ENCODE measurements at places on chromosomes 6 and 20. TPM values are rescaled to one million over a fixed set of nuclear protein-coding genes. Genes with fewer than 3 reads are reported as not detected.

Gene ARHGAP40
- not detected for total RNA-seq

Gene PDE7B
- total RNA-seq, result 41.9 TPM

Gene CTCFL
- not detected for total RNA-seq

Gene GNMT
- not detected for total RNA-seq

Gene SH3BGRL2
- total RNA-seq, result 1.8 TPM

Gene DHX35
- total RNA-seq, result 7.5 TPM

Gene LY6G5C
- 0.34 TPM for total RNA-seq

Gene GJA10
- total RNA-seq, result not detected

Gene POU3F2
- not detected for total RNA-seq

Gene SULF2
- total RNA-seq, result 30.5 TPM

Gene LINC00237
- total RNA-seq, result not detected

Gene GGTLC1
- total RNA-seq, result not detected

Gene RIMS1
- not detected for total RNA-seq

Gene MOXD1
- total RNA-seq, result 38.4 TPM

Gene CDH22
- total RNA-seq, result not detected

Gene MYCT1
- total RNA-seq, result 0.75 TPM

Gene MYLK4
- total RNA-seq, result 0.81 TPM

Gene ABT1
- 11.7 TPM for total RNA-seq

Gene AVP
- total RNA-seq, result not detected

Gene TENT5A
- total RNA-seq, result 31.5 TPM

Gene SPATS1
- total RNA-seq, result not detected

Gene GLP1R
- total RNA-seq, result not detected

Gene CD24
- 0.12 TPM for total RNA-seq

Gene TMEM217
- 0.20 TPM for total RNA-seq

Gene CLPSL1
- total RNA-seq, result not detected

Gene TP53TG5
- total RNA-seq, result not detected

Gene MLN
- not detected for total RNA-seq

Gene LY6G6F
- total RNA-seq, result not detected

Gene C6orf118
- total RNA-seq, result not detected

Gene GTSF1L
- not detected for total RNA-seq

Gene NUS1
- 18.9 TPM for total RNA-seq

Gene PI16
- not detected for total RNA-seq

Gene CDH26
- 0.24 TPM for total RNA-seq

Gene OPRL1
- total RNA-seq, result 0.34 TPM

Gene GSTA2
- not detected for total RNA-seq

Gene SPTLC3
- total RNA-seq, result 13.9 TPM

Gene CST1
- not detected for total RNA-seq

Gene TBX18
- 21.2 TPM for total RNA-seq
